NCI-H1105 (cell line): ENCODE measurements at places on chromosomes 5 and 9.

GRCh38 chr5:180012316-180012715, 59.2 kb downstream of the RNF130 start:
- no peak for DNase-seq

DNA sequence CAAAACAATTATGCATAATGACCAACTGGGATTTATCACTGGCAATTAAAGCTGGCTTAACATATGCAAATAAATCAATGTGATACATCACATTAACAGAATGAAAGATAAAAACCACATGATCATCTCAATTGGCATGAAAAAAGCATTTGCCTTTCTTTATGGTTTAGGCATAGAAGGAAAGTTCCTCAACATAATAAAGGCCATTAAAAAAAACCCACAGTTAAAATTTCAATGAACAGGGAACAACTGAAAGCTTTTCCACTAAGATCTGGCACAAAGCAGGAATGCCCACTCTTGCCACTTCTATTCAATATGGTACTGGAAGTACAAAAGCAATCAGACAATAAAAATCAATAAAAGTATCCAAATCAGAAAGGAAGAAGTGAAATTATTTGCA, 151.2 kb upstream of the CD180 start:
- no peak for DNase-seq

- DNase-seq, result no peak
These were observed 22.6 kb downstream of the TMEM267 start for GRCh38 chr5:43461066-43461465.

- no peak for DNase-seq
These were observed 26.9 kb upstream of the CEMIP2 start for GRCh38 chr9:71795097-71795813.

GRCh38 chr5:154406231-154406630, 39.6 kb upstream of the SAP30L start:
- DNase-seq, result no peak

DNA sequence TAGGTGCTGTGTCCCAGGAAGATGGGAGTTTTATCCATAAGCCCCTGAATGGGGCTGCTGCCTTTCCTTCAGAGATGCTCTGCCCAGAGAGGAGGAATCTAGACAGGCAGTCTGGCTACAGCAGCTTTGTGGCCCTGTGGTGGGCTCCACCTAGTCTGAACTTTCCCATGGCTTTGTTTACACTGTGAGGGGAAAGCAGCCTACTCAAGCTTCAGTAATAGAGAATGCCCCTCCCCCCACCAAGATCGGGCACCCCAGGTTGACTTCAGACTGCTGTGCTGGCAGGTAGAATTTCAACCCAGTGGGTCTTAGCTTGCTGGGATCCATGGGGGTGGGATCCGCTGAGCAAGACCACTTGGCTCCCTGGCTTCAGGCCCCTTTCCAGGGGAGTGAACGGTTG, 100.9 kb upstream of the DPYSL3 start:
- DNase-seq, result no peak

GRCh38 chr5:71922584-71923106, 184.6 kb upstream of the MAP1B start:
- no peak for DNase-seq

GRCh38 chr5:110536120-110537115, 190.1 kb downstream of the TMEM232 start:
- no peak for DNase-seq

- DNase-seq, result no peak
These were observed 485.1 kb downstream of the CSNK1G3 start for GRCh38 chr5:123997064-123997461.

DNA sequence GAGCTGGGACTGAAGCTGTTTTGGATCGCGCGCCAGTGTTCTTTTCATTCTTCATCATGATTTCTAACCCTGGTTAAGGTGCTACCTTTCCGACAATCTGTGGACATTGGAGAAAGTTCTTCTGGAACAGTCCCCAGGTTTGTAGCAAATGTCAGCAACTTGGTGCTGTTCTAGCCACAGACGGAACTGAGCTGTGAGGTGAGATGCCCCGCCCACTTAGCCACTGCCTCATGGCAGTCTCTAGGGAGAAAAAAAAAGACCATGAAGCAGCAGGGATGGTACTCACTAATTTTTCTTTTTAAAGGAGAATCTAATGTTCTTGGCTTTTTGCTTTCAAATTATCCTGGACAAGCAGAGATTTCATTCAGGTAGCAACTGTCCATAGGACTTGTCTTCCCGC, 72.1 kb upstream of the STK32A start:
- no peak for DNase-seq

DNA sequence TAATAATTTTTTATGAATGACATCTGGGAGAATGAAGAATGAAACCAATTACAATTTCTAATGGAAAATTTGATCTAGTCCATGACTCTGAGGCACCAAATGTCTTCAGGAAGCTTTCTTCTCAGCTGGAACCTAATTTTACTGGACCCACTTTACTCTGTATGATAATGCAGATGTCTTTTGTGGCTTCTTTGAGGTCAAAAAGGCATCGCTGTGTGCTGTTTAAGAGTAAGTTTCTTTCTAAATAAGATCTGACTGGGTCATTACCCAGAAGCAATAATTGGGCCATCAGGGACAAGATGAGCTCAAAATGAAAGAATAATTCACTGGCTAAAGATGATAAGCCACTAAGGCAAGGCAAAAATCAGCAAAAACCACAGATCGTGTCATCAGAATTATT, 633.4 kb downstream of the PSAT1 start:
- no peak for DNase-seq

GRCh38 chr5:37272511-37272910, 23.3 kb upstream of the CPLANE1 start:
- DNase-seq, result no peak

DNA sequence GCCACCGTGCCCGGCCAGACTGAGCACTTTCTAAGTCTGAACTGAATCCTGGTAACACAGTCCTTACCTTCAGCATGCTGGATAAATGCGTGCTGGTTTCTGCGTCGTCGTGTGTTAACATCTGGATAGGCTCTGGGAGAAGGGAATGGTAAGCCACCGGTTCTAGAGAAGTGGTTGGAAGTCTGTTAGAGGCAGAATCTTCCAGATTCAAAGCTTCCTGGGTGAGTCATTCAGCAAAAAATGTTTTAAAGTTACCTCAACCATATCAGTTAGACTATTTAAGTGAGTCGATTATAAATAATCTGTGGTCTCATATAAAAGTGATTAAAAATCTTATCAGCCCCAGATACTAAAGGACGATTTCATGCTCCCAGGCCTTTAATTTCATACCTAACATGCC, 256.5 kb upstream of the NFIL3 start:
- DNase-seq, result no peak

- no peak for DNase-seq
These were observed 70.6 kb downstream of the RXRA start for GRCh38 chr9:134396825-134397224.

DNA sequence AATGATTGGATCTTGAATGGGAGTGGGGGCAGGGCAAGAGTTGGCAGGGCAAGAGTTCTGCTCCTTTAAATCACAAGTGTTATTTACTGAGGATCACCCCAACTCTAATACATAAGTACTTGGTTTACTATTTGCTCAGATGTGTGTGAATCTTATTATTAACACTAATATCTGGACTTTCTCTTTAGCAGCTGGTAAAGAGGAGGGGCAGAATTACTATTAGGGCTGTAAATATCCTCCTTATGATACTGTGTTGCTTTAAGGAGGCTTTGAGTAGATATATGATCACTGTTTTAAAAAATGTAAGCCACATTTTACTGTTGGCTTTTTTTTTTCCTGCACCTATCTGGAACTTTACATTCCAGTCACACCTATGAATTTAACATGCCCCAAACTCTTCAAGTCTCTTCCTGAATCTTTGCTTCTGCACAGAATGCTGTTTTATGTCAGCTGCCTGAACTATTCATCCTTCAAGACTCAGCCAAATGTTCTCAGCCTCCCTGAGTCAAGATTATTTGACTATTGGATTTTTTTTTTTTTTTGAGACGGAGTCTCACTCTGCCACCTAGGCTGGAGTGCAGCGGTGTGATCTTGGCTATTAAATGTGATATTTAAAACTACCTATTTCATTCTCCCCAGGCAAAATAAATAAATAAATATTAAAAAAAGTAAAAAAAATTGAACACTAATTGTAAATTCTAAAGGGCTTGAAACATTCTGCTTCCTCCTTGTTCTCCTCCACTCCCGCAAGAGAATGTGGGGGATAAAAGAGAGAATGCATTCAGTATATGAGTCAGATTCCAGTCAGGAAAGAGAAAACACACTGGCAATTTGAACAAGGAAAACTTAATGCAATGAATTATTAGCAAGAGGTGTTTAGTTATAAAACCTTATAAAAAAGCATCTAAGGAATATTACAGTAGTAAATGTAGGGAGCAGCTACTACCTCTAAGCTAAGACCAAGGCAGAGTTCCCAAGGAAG, 99.3 kb downstream of the FOCAD start:
- no peak for DNase-seq

DNA sequence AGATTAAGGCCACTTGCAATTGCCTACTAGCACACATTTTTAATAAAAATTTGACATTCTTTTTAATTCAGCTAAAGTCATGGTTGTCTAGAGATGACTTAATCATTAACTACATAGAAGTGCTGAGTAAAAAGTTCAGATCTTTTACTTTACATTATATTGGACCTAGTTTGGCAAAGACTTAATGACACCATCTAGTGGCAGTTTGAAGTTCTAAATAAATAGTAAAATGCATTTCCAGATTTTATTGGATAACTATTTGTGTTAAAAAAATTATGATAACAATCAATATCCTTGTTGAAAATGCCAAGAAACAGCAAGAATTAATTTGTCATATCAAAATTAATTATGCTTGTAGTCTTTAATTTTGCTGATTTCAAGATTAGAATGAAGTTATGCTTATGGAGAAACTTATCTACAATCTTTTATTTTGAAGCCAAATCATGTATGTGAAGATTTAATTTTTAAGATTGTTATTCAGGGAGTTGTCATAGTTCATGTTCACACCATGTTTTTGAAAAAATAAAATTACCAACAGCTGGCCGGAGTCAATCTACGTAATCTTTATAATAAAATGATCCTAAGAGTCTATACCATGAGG, 69.6 kb upstream of the PJA2 start:
- no peak for DNase-seq

GRCh38 chr9:80066931-80067330, 495.2 kb downstream of the TLE4 start:
- no peak for DNase-seq

DNA sequence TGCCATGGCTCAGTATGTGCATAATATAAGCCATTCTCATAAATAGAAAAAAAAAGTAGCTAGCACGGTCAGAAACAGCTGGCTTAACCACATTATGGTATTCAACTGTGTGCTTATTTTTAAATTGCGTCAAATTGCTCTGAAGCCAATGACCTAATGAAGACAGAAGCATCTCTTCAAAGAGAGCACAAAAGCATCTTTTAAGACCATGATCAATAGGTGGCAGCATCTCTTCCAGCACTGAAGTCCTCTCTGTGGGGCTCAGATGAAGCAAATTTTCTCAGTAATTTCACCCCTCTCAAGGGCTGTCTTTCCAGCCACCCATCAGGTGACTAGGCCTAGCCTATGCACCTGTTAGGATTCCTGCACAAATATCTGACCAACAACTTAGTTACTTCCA, 251.4 kb downstream of the GLIS3 start:
- DNase-seq, result no peak
